ENCODE measurements at places on chromosomes 4 and X.

DNA sequence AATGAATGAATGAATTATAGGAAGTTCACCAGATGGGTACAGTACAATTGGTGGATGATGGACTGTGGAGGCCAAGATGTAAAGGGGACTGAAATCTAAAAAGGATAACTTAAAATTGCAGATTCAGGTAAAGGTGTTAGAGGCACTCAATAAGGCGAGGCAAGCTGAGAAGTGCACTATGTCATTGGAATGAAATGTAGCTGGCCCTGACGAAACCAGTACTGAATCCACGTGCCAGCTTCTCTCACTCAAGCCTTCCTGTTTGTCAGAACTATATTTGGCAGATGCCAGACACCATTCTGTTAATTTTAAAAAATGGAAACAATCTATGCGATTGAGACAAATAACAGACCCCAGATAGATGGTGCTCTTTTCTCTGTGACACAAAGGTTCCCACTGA is 1039.1 kb upstream of the TENM3 start:
- DNase-seq, result no peak

GRCh38 chrX:99091459-99091858 is 1318.6 kb downstream of the PCDH19 start:
- no peak for DNase-seq

GRCh38 chrX:57172544-57172943 is 35.3 kb upstream of the SPIN2A start:
- no peak for DNase-seq

DNA sequence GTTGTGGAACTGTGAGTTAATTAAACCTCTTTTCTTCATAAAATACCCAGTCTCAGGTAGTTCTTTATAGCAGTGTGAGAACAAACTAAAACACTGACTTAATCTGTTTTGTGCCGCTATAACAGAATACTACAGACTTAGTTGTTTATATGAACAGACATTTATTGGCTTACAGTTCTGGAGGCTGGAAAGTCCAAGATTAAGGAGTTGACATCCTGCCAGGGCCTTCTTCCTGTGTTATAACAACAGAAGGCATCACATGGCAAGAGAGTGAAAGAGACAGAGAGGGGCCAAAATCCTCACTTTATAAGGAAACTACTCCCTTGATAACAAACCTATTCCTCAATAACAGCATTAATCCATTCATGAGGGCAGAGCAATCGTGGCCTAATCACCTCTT is 42.5 kb upstream of the KCNIP4 start:
- no peak for DNase-seq

GRCh38 chr4:118586357-118586790 is 98.8 kb upstream of the METTL14 start:
- DNase-seq, result no peak
